ENCODE measurements at places on chromosomes 4 and X.

GRCh38 chr4:3414421-3415279 lies 27.1 kb upstream of the HGFAC start:
- DNase-seq, result peak; percentile 65

DNA sequence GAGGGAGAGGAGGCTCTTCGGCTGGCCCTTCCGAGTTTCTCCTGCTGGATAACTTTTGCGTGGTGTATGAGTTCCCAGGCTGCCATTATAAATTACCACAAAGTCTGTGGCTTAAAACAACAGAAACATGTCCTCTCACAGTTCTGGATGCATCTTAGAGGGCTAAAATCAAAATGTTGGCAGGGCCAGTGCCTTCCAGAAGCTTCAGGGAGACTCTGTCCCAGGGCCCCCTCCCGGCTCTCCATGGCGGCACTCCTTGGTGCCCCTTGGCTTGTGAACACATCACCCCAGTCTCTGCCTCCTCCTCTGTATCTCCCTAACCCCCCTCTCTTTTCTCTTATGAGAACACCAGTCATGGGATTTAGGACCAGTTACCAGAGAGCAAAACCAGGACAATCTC lies 23.3 kb upstream of the PPP2R2C start:
- no peak for DNase-seq

- DNase-seq, result no peak
These were observed 231.2 kb upstream of the F9 start for GRCh38 chrX:139299309-139299708.

- DNase-seq, result no peak
These were observed 469.2 kb upstream of the DIPK2B start for GRCh38 chrX:45669715-45670340.

DNA sequence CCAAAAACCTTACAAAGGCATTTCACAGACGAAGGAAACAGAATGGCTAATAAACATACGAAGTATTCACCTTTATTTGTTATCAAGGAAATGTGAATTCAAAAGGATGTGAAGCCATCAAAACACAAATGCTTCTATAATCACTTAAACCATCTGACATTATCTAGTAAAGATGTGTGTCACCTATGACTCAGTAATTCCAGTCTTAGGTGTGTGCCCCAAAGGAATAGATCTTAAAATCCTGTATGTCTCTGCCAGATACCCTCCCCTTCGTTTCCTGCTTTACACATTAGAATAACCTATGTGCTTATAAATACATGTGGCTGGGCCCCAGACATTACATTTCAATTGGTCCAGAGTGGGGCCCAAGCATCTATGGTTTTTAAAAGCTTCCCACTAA lies 41.8 kb upstream of the CEP135 start:
- DNase-seq, result no peak

- peak; percentile 91 for DNase-seq
These were observed 13.0 kb downstream of the SH3BP2 start for GRCh38 chr4:2805712-2806389.

DNA sequence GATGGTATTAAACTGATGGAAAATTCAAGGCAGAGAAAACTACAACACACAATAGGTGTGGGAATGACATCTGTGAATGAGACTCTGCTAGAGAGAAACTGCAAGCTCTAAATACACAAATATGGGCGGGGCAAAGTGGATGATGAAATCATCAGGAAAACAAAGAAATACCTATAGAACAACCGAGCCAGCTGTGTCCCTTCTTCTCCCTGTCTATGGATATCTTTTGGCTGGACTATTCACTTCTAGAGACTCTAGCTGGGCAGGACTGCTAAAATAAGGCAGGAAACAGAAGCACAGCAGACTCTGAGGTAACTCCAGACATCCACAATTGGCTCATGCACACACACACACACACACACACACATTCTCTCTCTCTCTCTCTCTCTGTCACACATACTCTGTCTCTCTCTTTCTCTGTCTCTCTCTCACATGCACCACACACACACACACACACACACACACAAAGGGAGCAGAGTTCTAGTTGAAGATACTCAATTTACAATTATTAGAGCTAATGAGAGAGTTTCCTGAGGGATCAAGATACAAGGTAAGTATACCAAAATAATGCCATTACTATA lies 27.2 kb upstream of the EDNRA start:
- no peak for DNase-seq

DNA sequence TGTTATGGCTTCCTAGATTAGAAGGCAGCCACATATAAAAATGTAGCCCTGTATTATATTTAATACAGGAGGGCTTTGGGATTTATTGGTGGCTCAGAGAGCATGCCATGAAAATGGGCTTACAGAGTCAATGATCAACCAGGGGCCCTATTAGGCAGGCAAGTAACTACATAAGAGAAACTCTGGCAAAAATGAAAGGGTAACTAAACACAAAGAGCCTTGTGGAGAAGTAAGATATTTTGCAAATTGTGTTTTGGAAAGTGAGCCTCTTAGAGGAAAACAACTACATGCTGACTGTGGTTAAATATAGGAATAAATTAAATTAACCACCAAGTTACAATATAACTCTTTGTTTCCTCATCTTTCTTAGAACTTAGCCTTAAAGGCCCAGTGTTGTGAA lies 5.5 kb downstream of the SAT1 start:
- no peak for DNase-seq

GRCh38 chr4:37522996-37523395 lies 163.2 kb downstream of the RELL1 start:
- DNase-seq, result no peak

DNA sequence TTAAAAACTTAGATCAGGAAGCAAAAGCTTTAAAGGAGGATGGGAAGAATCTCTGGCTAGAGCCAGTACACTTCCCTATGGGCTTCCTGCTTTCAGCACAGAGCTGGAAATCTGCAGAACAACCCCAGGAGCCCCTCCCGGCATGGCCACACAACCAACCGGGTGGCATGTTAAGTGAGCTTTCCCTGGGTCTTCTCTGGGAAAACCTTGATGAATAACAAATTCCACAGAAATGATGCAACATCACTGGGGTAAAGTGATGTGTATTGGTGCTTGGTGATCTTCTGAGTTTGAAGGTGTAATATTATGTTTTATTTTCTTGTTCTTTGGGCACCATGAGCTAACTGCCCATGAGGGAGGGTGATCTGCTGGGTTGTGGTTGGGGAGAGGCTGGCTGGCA lies 22.1 kb downstream of the NHS start:
- DNase-seq, result no peak

DNA sequence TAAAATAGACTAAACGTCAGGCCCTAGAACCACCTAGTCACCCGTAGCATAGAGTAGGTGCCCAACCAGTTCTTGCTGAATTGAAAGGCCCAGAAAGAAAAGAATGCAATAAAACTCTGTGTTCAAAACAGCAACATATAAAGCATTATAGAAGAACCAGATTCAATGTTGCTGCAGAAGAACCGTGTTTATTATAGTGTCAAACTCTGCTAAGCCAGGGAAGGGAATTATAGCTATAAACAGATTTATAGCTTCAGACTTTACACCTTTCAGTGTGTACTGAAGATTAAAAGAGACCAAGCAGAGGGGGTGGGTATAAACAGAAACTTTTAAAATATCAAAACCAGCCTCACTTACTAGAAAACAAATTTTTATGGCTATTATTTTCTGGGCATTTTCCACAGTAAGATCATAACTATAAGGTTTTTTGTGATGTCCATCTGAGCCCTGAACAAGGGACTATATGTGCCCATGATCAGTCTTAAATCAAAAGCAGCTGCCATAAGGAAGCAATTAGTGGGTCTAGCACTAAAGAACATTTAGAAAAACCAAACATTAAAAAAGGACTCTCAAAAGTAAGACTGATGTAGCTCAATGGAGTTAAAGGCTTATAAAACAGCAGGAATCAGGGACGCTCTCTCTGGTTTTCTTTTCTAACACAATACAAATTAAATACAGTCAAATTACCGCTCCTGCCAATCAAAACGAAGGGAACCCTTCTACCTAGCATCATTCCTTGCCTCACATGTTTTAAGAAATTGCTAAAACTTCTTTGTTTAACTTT lies 219.7 kb upstream of the ETNPPL start:
- no peak for DNase-seq

DNA sequence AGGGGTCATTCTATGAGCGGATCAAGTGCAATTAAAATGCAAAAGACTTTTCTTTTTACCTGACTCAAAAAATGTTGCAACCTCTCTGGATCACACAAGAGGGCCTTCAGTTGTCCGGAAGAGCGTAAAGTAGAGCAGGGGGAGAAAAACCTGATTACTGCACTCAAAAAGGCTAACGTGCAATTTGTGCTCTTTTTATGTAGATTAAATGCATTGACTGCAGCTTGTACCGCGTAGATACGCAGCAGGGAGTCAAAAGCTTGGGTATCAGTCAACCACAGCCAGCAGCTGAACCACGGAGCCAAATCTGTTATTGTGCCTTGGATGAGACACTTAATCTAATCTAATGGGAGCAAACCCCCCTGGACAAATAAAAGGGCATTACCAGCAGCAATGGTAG lies 107.3 kb upstream of the RAI2 start:
- no peak for DNase-seq

DNA sequence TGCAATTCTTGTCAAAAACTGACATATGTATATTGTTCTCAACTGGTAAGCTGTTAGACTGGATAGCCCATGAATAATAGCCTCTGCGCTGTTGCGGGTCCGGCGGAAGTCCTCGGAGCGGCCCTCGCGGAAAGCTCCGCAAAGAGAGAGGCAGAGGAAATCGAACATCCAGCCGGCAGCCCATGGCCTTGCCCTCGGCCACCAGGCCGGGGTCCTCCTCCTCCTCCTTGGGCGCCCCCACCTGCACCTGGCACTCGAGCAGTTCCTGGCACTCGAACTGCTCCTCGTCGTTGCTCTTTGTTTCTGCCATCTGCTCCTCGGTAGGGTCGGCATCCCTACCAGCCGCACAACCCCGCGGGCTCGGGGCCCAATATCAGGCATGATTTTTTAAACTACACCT lies 1176.3 kb downstream of the PCDH18 start:
- DNase-seq, result no peak

- no peak for DNase-seq
These were observed 325.6 kb downstream of the CAMK2D start for GRCh38 chr4:113435893-113436292.

- no peak for DNase-seq
These were observed 81.3 kb downstream of the ARHGAP24 start for GRCh38 chr4:85556283-85556682.

GRCh38 chr4:2047031-2047660 lies 12.0 kb upstream of the NAT8L start:
- DNase-seq, result peak; percentile 42

GRCh38 chrX:64202808-64203325 lies 2.6 kb downstream of the AMER1 start:
- no peak for DNase-seq

- DNase-seq, result no peak
These were observed 793.9 kb upstream of the AMOT start for GRCh38 chrX:113634565-113634964.

- DNase-seq, result no peak
These were observed 58.0 kb upstream of the FRMPD4 start for GRCh38 chrX:12080265-12080664.

DNA sequence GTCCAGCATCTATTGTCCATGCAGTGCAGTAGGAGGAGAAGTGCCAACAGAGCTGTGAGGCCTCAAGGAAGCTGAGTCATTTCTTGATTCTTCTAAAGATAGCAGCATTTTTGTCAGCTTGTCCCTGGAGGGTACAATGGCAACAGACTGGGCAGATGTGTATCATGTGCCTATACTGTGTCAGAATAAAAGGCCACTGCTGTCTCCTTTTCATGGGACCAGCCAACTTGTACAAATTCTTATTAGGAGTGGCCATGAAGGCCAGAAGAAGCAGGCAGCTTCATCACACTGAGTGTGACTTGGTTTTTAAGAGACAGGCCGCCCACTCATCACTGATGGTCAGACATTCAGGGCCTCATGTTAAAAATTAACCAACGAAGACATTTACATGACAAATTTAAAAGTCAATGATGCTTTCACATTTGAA lies 185.0 kb upstream of the FAM241A start:
- DNase-seq, result no peak

DNA sequence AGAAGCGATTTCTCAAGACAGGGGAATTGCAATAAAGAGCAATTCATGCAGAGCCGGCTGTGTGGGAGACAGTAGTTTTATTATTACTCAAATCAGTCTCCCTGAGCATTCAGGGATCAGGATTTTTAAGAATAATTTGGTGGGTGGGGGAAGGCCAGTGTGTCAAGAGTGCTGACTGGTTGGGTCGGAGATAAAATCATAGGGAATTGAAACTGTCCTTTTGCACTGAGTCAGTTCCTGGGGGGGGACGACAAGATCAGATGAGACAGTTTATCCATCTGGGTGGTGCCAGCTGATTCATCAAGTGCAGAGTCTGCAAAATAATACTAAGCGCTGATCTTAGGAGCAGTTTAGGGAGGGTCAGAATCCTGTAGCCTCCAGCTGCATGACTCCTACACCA lies 502.4 kb downstream of the NLGN4X start:
- DNase-seq, result no peak

DNA sequence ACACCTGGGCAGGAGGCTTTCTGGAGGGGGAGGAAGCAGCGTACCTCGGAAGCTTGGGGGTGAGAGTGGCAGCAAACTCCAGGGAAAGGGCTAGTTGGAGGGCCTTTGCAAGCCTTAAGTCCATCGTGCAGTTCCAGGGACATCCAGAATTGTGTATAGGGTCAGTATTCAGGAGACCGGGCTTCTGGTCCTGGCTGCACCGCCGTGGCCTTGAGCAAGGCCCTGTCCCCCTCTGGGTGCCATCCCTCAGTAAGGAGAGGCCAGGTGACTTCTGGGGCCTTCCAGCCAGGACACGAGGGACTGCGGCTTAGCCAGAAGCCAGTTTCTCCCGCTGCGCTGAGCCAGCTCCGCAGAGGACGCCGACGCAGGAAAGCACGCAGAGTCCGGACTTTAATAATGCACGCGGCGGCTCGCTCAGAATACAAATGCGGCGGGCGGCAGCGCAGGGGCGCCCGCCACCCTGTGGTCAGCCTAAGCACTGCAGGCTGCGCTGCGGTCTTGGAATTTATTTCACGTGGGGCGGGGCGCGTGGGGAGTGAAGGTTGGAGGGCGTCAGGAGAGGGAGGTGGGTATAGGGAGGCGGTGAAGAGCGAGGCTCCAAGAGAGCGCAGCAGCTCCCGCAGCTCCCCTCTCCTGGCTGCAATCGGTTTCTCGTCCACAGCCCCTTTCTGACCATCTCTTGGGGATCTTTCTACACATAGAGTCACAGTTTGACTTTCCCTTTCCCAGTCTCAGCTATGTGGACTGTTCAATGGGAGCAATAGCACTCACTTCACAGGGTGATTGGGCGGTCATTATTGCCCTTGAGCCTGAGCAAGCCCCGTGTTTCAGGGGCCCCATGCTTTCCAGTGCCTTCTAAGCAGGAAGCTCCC lies 94.1 kb upstream of the GPR50 start:
- DNase-seq, result peak; percentile 77

GRCh38 chrX:25015486-25016360 lies at the start of gene ARX:
ARX (minus strand) TSS chrX:25015965; CDS start chrX:25015737, 228 bp downstream.
- no peak for DNase-seq

- DNase-seq, result no peak
These were observed 100.8 kb downstream of the SHISA3 start for GRCh38 chr4:42498040-42498439.

GRCh38 chrX:153471663-153472280 lies 1.4 kb upstream of the HAUS7 start:
- DNase-seq, result no peak

GRCh38 chr4:7410446-7410845 lies 24.3 kb downstream of the PSAPL1 start:
- DNase-seq, result no peak

Measured in Right ventricle myocardium inferior (tissue), 1 donor.